Aorta (tissue), 5 donors: ENCODE measurements at places on chromosomes 6 and 20. TPM values are rescaled to one million over a fixed set of nuclear protein-coding genes. Genes with fewer than 3 reads are reported as not detected.

- no peak for DNase-seq
These were observed 40.5 kb downstream of the RSPH3 start for GRCh38 chr6:158959552-158959951.

DNA sequence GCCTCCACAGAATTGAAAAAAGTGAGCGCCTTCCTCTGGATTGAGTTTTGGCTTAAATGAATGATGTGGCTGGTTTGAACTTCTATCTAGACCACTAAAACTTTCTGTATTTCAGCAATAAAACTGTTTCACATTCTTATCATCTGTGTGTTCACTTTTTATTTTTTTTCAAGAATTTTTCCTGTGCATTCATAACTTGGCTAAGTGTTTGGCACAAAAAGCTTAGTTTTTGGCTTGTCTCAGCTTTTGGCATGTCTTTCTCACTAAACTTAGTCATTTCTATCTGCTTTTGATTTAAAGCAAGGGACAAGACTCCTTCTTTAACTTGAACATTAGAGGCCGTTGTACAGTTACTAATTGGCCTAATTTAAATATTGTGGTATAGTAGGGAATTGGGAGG lies 1015.1 kb downstream of the EPHA7 start:
- no peak for DNase-seq

GRM1 gene
- 0.13 TPM for total RNA-seq

GRCh38 chr20:63473555-63474449 lies 1.3 kb upstream of the KCNQ2 start:
- DNase-seq: no peak

GRCh38 chr6:99344289-99344688 lies 5.2 kb downstream of the FAXC start:
- no peak for DNase-seq

TREM1 gene
- 18.4 TPM for total RNA-seq

DNA sequence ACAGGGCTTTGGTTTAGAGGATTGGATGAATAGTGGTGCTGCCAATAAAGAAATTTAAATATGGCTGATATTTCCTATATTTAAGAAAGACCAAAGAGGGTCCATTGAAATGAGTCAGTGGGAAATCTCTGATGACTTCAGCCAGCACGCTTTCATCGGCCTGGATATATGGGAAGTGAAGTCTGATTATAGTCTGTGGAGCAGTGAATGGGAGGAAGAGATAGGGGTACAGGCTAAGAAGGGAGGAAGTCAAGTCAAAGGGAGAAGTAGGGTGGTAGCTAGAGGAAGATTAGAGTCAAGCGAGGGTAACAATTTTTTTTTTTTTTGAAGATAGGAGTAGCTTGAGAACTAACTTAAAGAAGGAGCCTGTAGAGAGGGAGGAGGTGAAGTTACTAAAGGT lies 22.7 kb downstream of the SLC16A10 start:
- no peak for DNase-seq

GRCh38 chr6:23754197-23754596 lies 371.8 kb upstream of the NRSN1 start:
- no peak for DNase-seq

GRCh38 chr6:39839445-39839844 lies 47.3 kb downstream of the DAAM2 start:
- no peak for DNase-seq

DNA sequence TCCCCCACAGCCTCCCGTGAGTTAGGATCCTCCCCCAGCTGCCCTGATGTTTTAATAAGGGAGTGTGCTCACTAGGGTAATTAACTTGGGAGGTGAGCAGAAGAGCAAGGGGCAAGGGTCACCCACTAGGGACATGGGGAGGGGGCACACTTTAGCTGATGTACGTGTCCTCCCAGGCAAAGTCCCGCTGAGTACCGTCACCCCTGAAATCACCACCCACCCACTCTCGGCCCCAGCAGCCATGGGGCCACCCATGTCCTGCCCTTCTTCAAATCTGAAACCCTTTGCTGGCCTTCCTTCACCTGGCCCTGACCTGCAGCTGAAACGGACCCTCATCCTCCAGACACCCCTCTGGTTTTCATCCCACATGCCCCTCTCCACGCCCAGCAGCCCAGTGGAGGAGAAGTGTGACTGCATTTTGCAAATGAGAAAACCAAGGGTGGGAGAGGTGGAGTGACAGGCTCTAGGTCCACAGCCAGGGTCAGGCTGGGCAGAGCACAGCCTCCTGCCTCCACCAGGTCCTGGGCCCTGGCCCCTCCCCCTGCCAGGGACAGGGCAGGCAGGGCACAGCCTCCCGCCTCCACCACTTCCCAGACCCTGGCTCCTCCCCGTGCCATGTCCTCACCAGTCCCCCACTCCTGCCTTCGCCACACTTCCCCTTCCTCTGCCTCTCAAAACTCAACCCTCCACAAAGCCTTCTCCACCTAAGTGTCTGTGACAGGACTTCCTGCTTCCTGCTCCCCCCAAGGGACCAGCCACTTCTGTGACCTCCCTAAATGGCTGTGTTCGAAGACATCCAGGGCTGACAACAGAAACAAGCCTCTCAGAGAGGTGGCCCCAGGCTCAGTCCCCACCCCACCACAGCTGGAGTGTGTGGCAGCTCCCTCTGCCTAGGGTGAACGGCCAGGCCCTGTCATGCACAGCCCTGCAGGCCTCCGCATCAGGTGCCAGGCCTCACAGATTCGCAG lies 15.1 kb downstream of the ACSS1 start:
- peak; percentile 87 for DNase-seq

- no peak for DNase-seq
These were observed 74.6 kb downstream of the TMEM244 start for GRCh38 chr6:129786548-129786947.

RBM24 gene
- total RNA-seq: 6.1 TPM

TCP11 gene
- 0.36 TPM for total RNA-seq

SLC35D3 gene
- not detected for total RNA-seq

GRCh38 chr6:168385037-168385759 lies 55.8 kb upstream of the SMOC2 start:
- no peak for DNase-seq

TRIM15 gene
- not detected for total RNA-seq

GRCh38 chr6:90227213-90227612 lies 69.4 kb downstream of the BACH2 start:
- no peak for DNase-seq

- no peak for DNase-seq
These were observed 26.3 kb downstream of the LHFPL5 start for GRCh38 chr6:35831257-35832007.

DNA sequence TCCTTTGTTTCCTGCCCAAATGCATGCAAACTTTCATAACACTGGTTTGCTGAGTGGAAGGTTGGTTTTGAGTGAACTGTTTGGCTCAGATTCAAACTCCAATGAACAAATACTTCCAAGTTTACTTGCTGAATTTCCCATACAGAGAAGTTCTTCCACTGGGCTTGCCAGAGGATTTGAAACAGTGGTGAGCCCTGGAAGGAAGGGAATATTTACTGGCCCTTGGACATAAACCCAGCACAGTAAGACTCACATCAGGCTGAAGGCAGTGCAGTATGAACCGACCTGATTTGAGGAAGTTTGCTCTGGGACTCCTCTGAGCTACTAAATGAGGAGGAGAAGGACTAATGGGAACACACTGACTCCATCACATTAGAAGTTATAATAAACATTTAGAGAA lies 3.8 kb downstream of the TRAF3IP2 start:
- no peak for DNase-seq

DNA sequence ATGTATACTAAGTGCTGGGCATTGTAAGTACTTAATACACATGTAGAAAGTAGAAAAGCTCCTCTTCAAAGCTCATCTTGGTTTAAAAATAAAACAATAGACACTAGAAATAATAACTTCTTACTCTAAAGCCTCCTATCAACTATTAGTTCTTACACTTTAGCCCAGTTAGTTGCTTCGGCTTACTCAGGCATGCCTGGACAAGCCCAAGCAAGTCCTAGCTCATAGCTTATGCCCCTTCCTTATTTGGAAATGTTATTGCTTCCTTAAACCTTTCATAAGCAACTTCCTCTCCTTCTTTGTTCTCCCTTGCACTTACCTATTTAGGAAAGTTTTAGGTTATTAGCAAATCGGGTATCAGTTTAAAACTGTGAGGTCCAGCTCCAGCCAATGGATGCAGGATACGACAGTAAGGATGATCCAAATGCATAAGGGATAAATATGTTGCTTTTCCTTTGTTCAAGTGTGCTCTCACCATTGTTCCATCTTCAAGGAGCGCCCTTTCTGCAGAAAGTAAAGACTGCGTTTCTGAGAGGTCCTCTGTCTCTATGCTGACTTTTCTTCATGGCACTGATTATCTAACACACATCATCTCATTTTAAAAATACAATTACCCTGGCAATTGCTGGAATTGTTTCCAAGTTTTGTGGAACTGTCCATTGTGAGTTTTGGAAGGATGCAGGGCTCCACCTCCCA lies 12.3 kb downstream of the TMEM30A start:
- no peak for DNase-seq

DNA sequence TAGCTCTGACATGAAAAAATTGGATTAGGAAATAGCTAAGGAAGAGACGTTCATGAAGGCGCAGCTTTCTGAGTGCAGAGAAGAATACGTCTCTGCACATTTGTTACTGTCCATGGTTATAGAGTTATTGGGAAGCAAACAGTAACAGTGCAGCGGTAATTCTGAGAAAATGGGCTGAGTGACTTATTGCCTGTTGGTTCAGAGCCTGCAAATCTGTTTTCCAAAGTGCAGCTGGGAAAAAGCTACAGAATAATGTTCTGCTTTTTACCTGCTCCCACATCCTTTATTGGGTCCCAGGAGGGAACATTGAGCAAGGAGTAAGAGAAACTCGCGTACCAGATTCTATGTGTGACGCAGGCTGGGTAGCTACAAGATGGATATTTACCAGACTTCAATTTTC lies 160.2 kb downstream of the BTBD3 start:
- DNase-seq: no peak

GRCh38 chr20:12896180-12896579 lies 112.6 kb upstream of the SPTLC3 start:
- DNase-seq: no peak

TRIM26 gene
- total RNA-seq: 35.1 TPM

PRSS16 gene
- 0.75 TPM for total RNA-seq

DNA sequence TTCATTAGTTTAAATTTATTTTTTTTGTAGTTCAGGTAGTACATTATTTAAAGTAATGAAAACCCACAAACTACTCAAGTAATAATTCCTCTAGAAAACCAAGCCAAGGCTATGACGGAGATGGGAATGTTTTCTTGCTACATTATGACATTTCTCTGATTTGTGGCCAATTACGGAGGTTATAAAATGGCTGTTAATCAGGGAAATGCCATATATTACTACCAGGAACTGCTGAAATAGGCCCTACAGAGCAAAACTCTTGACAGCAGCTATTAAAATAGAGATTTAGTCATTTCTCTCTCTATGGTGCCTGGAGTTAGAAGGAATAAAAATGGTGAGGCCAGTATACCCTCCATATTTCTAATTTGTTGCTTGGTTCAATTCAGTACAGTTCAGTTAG lies 280.0 kb downstream of the ARHGAP18 start:
- no peak for DNase-seq

DNA sequence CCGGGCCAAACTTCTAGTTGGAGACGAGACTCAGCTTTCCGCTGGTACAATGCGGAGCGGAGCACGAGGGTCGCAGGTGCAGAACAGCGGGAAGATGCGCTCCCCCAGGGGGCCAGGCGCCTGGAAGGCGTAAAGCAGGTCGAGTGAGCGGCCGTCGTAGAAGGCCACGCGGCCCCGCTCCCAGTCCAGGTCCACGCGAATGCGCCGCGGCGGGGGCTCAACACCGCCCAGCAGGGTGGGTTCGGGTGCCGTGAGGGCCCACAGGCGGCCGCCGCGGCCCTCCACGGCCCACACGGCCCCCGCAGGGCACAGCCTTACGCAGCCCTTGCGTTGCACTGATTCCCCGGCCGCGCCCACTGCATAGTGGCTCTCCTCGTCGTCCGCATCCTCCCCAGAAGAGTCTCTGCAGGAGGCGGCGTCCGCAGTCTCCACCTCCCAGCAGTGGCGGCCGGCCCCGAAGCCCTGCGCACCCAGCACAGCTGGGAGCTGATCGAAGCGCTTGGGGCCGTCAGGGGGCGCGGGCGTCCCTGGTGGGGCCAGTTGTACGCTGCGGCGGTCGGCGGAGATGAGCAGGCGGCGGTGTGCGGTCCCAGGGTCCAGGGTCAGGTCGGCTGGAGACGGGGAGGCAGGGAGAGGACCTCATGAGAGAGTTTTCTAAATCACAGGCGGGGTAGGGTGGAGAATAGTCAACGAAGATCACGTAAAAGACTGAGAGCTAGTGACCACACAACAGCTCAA lies 4.3 kb downstream of the PPP1R11 start:
- no peak for DNase-seq

DNA sequence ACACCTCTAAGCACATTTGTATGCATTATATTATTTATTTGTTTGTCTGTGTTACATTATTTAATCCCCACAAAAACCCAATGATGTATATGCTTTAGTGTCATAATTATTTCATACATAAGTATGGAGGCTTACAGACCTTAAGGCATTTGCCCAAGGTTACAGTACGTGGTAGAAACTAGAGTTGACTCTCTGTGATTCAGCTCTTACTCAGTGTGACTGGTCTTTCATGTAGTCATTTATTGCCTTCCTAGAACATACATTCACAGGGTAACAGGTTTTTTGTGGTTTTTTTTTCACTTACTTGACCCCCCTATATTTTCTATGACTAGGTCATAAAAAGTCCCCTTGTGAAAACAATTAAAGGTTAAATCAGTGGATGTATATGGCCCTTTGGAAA lies 566.8 kb downstream of the TFAP2A start:
- DNase-seq: no peak

DNA sequence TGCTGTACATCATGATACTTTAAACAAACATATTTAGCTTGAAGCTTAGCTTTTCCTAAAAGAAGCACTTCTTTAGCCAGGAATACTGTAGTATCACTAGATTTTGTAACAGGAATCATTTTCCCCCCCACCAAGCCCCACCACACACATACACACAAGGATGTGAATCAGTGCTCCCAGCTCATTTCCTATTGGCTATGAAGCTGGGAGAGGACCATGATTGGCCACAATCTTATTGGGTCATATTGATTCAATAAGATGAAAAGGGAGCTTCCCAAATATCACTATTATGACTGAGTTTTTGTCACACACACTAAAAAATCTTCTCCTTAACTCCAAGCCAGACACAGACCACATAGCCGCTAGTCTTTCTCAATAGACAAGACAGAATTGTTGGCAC lies 140.5 kb upstream of the TNFAIP3 start:
- no peak for DNase-seq

- DNase-seq: no peak
These were observed 106.8 kb upstream of the CBLN4 start for GRCh38 chr20:56111961-56112730.

RWDD2A gene
- total RNA-seq: 5.0 TPM
